Gastroesophageal sphincter (tissue), 4 donors: ENCODE measurements at places on chromosomes 2 and 18.

- ATAC-seq: no peak
Measured at GRCh38 chr2:28247290-28247689, 145.4 kb upstream of the FOSL2 start.

GRCh38 chr2:42138163-42139015 is 30.8 kb upstream of the EML4 start:
- ATAC-seq: peak; percentile 53

GRCh38 chr2:224362094-224362493 is 39.8 kb downstream of the FAM124B start:
- ATAC-seq: no peak

GRCh38 chr2:660586-661359 is 16.4 kb downstream of the TMEM18 start:
- no peak for ATAC-seq

GRCh38 chr2:127675331-127676261 is at the start of gene LIMS2:
TSS of gene LIMS2 (minus strand) at chr2:127675530. CDS start at chr2:127675024, 506 bp downstream.
- ATAC-seq: peak; percentile 71

- ATAC-seq: no peak
Measured at GRCh38 chr2:46227674-46228289, 69.4 kb upstream of the EPAS1 start.

DNA sequence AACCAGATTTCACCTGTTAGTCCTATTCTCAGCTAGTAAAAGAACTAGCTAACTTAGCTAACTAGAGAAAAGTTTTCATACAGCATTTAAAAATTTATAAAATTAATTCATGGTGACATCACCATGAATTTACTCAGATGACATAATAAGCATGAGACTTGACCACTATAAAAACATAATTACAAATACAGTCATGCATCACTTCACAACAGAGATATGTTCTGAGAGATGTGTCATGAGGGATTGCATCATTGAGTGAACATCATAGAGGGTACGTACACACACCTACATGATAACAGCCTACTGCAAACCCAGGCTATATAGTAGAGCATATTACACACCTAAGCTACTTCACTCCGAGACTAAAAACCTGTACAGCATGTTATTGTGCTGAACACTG is 481.3 kb upstream of the CHAC2 start:
- ATAC-seq: no peak

GRCh38 chr2:71721362-71721665 is 268.0 kb downstream of the DYSF start:
- ATAC-seq: peak; percentile 38

GRCh38 chr18:72460210-72460680 is 83.9 kb downstream of the CBLN2 start:
- no peak for ATAC-seq

DNA sequence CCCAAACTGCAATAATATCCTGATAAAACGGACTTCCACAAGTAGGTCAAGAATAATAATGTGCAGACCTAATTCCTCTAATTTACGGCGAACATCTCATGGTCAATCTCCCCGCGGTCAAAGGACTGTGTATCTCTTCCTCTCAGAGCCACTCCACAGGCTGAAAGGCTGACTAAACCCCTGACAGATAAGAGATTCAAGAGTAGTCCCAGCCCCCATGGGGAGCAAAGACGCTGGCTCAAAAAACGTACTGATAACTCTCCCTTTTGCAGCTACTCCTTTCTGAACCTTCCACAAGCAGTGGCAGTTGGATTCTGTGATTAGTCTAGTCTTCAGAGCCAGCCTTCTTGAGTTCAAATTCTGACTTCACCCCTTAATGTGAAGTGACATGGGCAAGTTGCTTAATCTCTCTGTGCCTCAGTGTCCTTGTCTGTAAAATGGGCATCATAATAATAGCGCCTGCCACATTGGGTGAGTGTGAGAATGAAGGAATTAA is 19.7 kb upstream of the IL18R1 start:
- no peak for ATAC-seq

GRCh38 chr2:233247116-233247515 is 4.4 kb upstream of the ATG16L1 start:
- no peak for ATAC-seq

- ATAC-seq: no peak
Measured at GRCh38 chr2:173134703-173135102, 59.1 kb downstream of the MAP3K20 start.

DNA sequence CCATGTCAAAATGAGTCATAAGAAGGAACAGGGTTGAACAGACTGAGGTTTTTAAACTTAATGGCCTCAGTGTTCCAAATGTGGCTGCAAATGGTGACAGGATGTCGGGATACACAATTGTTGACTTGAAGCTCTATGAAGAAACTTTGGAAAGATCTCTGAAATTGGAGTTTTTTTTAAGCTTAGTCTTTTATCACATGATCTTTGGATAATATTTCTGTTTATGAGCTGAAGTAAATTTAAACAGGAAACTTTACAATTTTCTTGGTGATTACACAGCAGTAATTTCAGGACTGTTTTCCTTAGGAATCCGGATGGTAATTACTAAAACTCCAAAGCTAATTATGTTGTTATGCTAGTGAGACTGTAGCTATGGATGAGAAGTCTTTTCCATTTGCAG is 199.1 kb upstream of the NRXN1 start:
- ATAC-seq: no peak

GRCh38 chr2:11411768-11412448 is 54.1 kb downstream of the E2F6 start:
- ATAC-seq: no peak

DNA sequence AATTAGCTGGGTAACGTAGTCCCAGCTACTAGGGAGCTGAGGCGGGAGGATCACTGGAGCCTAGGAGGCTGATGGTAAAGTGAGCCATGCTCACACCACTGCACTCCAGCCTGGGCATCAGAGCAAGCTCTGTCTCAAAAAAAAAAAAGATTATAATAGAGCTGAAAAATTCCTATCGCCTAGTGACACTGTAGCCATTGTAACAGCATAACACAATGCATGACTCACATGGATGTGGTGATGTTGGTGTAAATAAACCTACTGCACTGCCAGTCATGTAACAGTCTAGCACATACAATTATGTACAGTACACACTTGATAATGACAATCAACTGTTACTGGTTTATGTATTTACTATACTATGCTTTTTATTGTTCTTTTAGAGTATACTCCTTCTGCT is 39.6 kb downstream of the MGAT4A start:
- no peak for ATAC-seq

- no peak for ATAC-seq
Measured at GRCh38 chr2:143698352-143698751, 569.1 kb downstream of the ARHGAP15 start.

DNA sequence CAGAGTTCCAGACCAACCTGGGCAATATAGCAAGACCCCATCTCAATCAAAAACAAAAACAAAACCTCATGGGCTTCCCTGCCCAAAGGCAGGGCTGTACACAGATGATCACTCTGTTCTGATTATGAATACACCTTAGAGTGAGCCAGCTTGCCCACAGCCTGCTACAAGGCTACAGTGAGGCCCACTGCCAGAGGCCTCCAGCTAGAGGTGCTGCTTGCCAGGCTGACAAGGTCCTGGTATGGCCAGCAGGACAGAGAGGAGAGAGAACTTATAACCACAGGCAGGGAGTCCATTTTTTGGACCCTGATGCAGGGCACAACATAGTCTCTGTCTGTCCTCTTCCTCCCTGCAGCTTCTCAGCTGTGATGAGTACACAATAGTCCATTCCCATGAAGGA is 41.5 kb downstream of the KANSL3 start:
- no peak for ATAC-seq

DNA sequence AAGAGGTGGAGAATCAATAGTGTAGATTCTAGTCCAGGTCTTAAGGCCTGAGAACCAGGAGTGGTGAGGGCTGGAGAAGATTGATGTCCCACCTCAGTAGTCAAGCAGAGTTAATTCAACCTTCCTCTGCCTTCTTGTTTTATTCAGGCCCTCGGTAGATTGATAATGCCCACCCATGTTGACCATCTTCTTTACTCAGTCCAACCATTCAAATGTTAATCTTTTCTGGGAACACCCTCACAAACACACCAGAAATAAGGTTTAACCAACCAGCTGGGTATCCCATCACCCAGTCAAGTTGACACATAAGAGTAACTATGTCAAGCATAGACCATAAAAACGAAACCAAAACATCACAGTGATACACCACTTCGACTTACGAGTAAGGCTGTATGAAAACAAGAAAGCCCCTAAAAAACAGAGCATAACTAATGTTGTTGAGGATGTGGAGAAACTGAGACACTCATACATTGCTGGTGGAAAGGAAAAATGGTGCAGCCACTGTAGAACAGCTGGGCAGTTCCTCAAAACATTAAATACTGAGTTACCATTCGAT is 57.5 kb downstream of the SLC35F5 start:
- no peak for ATAC-seq

DNA sequence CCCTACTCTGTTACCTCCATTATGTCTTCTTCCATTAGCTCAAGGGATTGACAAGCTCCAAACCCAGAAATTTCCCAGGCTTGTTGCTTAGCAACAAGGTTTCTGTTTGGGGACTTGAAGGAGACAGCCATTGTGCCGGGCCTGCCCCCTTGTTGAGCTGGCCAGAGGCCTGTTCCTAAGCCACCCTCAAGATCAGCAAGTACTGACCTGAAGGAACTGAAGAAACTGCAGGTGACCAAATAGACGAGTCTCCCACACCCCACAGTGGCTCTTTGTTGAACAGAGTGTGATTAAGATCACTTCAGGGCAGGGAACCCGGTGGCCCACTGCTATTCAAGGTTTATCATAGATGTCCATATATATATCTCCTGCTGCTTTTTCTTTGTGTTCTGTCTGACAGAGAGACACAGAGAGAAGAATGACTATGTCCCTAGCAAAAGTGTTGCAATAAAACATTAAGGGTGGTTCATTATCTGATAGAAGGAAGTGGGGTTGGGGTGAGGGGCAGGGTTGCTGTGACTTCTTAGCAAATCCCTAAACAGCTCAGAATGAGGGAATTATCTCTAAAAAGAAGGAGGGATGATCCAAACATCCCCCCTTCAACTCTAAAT is 69.2 kb downstream of the RNF144A start:
- ATAC-seq: no peak

GRCh38 chr2:72603481-72603880 is 222.4 kb downstream of the EXOC6B start:
- no peak for ATAC-seq

DNA sequence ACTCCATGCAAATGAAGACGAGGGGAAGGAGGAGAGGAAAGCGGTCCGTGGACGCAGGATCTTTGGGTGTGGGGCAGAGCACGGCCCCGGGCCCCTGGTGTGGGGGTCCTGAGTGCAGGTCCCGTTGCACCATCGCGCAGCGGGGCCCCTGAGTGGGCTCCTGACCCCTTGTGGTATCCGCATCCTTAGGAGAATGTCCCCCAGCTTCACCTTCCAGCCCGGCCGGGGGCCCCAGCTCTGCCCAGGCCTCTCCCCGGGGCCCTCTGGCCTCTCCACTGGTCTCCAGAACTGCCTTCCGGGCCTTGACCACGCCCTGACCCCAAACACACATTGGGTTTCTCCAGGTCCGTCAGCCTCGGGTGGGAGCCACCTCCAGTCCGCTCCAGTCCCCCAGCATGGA is 431.8 kb upstream of the SALL3 start:
- ATAC-seq: no peak

- no peak for ATAC-seq
Measured at GRCh38 chr2:233056961-233057605, 3.1 kb upstream of the INPP5D start.

GRCh38 chr18:9708057-9708433 is at the start of gene RAB31:
TSS of gene RAB31 (plus strand) at chr18:9708301. CDS start at chr18:9708406, 105 bp downstream.
- ATAC-seq: peak; percentile 94

GRCh38 chr2:179745635-179746256 is 115.7 kb downstream of the ZNF385B start:
- no peak for ATAC-seq

GRCh38 chr2:131077966-131078365 is 15.3 kb downstream of the FAM168B start:
- ATAC-seq: no peak

- ATAC-seq: no peak
Measured at GRCh38 chr18:76426737-76427305, 68.2 kb downstream of the ZNF516 start.

GRCh38 chr2:188046437-188046836 is 245.2 kb upstream of the GULP1 start:
- no peak for ATAC-seq

DNA sequence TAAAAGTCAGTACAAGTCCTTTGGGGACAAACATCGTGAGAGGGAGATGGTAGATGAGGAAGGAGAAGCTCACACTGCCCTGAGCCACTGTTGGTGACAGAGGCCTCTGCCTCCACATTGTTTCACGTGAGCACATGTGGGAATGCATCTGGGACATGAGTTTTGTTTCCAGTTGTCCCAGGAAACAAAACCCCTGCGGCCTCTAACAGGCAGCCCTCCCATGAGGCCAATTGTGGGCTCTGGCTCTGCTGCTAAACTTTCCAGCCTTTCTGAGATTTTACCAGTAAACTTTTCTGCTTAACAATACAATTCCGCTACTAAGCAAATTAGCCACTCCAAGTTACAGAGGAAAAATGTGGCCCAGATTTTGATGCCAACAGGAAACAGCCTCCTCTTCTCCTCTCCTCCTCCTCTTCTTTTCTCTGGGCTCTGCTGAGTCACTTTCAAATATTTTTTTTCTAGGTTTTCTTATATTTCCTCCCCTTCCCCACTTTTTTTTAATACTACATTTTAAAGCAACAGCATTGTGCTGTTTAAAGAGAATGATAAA is 23.4 kb upstream of the LRRC30 start:
- ATAC-seq: no peak

- ATAC-seq: no peak
Measured at GRCh38 chr2:113847144-113847543, 42.7 kb upstream of the ACTR3 start.

GRCh38 chr2:225584796-225585195 is 185.3 kb downstream of the NYAP2 start:
- ATAC-seq: no peak

DNA sequence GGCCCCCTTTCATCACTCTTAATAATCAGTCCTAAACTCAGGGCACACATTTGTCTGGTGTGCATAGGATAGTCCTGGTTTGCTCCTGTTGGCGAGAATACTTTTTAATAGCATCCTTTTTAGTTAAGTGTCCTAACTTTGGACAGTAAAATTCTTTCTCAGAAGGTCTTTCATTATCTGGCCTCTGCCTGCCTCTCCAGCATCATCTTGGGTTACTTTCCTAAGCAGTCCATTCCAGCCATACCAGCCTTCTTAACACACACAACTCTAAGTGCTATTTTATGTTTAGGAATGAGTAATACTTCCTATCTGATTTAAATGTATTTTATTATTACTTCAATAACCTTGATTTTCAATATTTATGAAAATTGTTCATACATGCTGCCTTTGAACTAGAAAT is 151.0 kb downstream of the ACOXL start:
- no peak for ATAC-seq
